CD4-positive, alpha-beta T cell treated with Interleukin-17A for 1 hour (primary cell): ENCODE measurements at places on chromosomes 13 and 19.

DNA sequence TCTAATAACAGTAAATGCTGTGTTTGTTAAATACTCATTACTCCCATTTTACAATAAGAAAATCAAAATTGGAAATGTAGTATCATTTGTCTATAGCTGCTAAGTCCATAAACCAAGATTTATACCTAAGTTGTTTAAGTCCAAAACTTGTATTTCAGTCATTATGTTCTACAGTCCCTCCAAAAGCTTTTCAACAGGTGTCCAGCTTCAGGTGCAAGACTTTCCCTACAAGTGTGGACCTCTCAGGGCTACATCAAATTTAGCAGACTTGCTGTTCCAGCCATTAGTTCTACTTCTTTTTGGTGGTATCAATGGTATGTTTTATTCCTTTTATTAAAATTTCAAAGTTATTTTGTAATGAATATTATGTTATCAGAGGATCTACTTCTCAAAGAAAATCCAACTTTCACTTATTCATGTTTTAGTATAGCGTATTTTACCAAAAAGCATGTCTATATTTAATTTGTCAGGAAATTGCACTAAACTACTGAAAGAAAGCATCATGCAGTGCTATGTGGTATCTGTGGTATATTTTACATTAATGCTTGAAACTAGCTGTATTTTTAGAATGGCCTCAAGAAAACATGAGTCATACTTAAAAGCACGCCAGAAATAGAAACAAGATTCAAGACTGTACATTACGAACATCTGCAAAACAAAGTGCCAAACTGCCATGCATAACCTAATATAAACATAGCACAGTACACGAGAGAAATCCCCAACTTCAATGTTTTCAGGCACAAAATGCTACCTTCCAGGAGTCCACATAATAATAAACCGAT is 44.5 kb downstream of the VWA8 start:
- peak; percentile 51 for DNase-seq

GRCh38 chr19:15266683-15267082 is 34.4 kb upstream of the EPHX3 start:
- no peak for DNase-seq

- no peak for DNase-seq
Measured at GRCh38 chr19:35629332-35629633, 447 bp downstream of the RBM42 start.

DNA sequence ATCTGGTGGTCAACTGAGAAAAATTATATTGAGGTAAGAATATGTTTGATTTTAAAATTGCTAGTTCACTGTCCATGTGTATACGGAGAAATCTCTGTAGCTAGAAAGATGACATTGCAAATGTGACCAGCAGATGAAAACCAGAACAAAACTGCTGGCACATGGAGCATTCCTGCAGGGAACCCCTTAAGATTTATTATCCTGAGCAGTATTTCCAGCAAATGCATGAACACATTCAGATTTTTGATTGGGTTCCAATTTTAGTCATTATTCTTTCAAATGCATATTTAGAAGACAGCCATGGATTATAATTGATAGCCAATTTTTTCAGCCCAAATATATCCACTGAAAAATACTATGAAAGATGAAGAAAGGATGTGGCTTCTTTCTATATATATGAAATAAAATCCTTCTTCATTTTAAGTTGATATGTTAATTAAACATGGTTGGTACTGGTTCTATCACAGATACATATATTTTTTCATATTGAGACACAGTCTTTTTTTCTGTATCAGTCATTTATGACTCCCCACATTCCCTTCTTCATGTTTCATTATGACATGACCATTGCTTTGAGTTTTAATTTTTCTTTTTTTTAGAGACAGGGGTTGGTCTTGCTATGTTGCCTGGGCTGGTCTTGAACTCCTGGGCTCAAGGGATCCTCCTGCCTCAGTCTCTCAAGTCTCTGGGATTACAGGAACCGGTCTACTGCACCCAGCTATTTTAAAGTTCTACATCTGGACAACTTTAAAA is 376.5 kb downstream of the KLF12 start:
- DNase-seq: no peak

DNA sequence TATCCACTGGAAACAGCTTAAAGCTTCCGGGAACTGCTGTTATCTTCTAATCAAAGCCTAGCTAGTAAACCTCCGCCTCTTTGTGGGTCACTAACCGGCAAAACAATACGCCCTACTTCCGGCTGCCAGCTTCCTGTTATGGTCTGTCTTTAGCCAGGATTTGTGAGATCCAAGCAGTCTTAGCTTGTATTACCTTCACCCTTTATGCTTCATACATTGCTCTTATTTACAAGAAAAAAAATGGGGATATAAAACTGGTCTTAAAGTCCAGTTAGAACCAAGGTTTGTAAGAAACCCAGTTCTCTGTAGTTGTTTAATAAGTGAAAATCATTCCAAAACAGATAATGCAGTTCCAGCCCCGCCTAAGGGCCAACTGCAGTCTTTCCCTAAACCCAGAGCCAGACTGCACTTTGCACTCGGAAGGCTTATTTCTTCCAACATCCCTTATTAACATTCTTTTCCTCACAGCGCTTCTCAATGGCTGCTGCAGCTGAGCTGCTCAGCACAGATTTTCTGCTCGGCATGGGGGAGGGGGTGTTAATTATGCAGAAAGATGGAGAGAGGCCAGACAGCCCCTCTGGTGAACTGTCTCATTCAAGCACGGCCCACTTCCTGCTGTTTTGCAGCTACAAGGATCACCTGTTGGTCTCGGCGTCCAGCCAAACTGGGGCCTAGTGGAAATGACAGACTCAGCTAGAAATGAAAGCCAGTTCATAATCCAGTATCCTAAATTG is 368.4 kb downstream of the KLF12 start:
- peak; percentile 85 for DNase-seq

DNA sequence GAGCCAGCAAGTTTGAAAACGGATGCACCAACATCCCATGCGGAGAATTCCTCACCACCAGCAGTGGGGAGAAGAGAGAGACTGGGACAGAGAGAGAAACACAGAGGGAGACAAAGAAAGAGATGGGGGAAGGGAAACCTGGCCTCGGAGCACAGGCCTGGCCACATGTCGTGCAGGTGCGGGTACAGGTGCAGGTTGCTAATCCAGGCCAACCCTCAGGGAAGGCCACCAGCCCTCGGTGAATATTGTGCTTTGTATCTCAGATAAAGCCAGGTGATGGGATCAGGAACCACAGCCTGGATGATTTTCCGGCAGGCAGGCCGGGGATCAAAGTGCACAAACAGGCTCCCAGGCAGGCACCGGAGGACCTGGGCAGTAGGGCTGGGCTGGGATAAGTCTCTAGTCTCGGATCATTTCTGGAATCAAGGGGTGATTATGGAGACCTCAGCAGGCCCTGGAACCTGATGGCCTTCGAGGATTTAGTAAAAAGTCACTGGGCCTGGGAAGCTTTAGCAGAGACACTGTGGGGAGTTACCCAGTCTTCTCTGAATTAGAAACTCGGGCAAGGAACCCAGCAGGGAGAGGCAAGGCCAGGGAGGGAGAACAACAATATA is 3.7 kb downstream of the GAS6 start:
- no peak for DNase-seq

- DNase-seq: no peak
Measured at GRCh38 chr19:16327169-16327475, 2.5 kb downstream of the KLF2 start.

DNA sequence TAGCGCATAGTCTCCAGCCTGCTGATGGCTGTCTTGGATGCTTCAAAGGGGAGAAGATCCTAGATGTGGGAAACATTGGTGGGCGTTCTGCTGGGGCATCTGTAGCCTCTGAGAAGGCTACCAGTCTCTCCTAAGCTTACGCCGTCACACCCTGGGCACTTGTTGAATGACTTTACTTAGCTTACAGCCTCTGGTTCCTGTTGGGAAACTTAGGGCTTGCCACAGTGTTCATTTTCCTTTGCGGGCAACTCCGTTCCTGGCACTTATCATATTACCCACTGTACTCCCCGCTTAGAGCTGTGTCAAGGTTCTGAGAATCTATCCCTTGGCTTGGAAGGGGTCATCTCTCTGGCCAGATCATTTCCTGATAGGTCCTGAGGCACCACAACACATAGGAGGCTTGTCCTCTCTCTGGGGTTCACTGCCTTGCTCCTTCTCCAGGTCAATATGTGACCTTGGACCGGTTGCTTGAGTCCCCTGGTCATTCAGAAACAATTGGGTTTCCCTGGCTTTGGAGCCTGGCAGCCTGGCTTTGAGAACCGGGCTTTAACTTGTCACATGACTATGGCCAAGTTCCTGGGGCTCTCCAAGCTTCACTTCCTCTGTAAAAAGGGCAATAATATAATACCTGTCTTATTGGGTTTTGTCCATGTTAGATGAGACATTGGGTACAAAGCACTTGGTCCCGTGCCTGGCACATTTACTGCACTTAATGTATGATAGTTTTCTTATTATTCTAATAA is 20.5 kb upstream of the ALOX5AP start:
- no peak for DNase-seq

DNA sequence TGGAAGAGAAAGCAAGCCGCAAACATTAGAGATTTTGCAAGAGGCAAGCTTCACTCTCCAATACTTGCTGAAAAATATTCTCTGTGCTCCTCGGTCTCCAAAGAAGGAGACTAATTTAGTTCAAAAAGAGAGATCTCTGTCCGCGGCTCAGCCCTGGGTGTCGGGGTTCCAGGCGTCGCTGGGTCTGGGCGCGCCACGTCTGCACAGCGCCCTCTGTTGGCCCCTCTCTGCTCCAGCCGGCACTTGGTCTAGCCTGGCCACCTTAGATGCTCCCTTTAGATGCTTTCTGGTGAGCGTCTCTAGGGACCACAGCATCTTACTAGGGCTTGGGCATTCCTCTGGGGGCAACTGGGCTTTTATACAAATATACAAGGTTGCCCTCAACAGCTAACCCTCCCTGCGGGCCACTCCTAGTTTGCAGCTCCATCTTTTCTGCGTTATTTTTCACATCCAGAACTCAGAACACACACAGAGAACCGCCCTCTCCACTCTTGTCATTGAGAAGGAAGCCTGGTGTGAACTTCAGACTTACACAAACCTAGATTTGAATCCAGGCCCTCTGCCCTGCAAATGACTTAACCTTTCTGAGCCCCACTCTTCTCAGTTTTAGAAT is 78.3 kb downstream of the CYSLTR2 start:
- peak; percentile 64 for DNase-seq

GRCh38 chr13:40452741-40453334 is 213.6 kb downstream of the FOXO1 start:
- no peak for DNase-seq

GRCh38 chr19:11626252-11626651 is 29.0 kb downstream of the ZNF627 start:
- DNase-seq: no peak

- DNase-seq: no peak
Measured at GRCh38 chr13:106096661-106097092, 438.8 kb downstream of the EFNB2 start.

DNA sequence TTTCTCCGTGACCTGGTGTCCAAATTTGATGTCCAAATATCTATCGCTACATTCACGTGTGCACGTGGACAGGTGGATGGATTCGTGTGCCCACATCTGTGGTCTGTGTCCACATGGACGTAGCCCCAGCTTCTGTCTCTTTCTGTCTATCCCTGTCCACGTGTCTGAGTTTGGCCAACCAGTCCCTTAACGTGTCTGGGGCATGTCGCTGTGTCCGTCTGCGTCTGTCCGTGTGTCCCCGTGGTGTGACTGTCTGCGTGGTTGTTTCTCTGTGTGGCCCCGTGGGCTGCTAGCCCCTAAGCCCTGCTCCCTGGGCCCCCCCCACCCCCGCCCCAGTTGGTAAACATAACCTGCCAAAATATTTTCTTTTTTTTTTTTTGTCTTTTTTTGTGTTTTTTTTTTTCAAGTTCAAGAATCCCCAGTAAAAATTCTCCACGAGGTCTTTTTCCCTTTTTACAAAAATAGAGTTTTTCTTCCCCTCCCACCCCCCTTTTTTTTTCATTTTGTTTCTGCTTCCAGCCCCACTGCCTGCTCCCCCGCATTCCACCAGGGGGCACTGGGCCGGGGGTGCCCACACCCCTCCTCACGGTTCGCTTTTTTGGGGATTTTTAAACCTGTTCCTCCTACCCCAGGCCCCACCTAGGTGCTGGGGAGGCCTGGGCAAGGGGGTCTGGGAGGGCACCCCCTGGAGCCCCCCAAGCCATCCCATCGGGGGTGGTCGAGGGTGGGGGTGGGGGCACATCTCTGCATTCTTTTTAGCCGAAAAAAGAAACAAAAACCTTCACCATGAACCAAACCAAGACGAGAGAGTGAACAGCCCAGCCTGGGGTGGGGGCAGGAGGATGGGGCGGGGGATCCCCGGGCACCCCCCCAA is 18.3 kb downstream of the PRKCSH start:
- no peak for DNase-seq

- no peak for DNase-seq
Measured at GRCh38 chr13:110937511-110938285, 22.8 kb upstream of the ANKRD10 start.

- DNase-seq: no peak
Measured at GRCh38 chr19:14066134-14066533, 4.3 kb upstream of the PALM3 start.

- no peak for DNase-seq
Measured at GRCh38 chr19:38908911-38909310, 3.1 kb downstream of the CCER2 start.

DNA sequence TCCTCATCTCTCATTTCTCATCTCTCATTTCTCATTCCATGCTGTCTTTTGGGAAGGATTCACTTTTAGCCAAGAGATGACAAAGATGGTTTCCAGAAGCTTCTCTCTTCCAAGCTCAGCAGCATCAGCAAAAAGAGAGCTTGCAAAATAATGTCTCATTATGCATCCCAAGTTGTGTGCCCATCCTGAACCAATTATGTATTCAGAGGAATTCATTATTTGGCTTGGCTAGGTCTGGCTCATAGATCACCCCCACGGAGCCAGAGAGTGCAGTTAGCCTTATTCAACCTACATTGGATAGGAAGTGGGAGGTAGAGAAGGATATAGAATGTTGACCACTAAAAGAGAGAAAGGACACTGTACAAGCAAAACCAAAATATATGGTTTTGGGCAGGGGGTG is 5.4 kb upstream of the OLFM2 start:
- DNase-seq: no peak

- DNase-seq: no peak
Measured at GRCh38 chr19:47725759-47726401, 12.7 kb downstream of the EHD2 start.

- no peak for DNase-seq
Measured at GRCh38 chr19:36638862-36639510, 27.7 kb downstream of the ZNF461 start.

DNA sequence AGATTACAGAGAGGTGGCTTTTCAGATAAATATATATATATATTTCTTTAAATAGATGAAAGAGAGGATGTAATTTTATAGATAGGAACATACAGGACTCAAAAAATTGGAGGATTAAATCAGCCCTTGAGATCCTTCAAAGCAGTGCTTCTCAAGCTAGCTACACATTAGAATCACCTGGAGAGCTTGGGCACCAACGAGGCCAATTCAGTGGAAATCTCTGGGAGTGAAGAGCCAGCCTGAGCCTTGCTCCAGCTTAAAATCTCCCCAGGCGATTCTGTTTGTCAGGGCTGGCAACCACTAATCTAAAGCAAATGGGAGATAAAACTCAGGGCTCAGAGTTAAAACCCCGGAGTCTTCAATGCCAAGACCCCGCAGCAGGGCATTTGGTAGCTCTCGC is 15.0 kb upstream of the CLN5 start:
- no peak for DNase-seq
